ENCODE measurements at places on chromosomes 12 and 14.

DNA sequence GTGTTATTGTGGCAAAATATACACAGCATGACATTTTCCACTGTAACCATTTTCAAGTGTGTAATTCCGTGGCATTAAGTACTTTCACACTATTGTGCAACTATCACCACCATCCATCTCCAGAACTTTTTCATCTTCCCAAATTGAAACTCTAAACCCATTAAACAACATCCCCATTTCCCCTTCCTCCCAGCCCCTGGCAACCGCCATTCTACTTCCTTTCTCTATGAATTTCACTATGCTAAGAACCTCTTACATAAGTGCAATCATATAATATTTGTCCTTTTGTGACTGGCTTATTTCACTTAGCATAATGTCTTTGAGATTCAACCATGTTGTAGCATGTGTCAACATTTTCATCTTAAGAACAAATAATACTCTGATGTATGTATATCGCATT, 67.8 kb upstream of the PYGL start:
- no peak for DNase-seq

- peak; percentile 87 for DNase-seq
Observed at GRCh38 chr14:81464253-81465002, 64.3 kb upstream of the STON2 start.

GRCh38 chr14:70188659-70189455, at the start of gene SLC8A3:
TSS of gene SLC8A3 (minus strand) at chr14:70188951. CDS start at chr14:70168422, 20,529 bp downstream.
- no peak for DNase-seq

- DNase-seq, result no peak
Observed at GRCh38 chr12:91139286-91139685, 28.0 kb upstream of the LUM start.

DNA sequence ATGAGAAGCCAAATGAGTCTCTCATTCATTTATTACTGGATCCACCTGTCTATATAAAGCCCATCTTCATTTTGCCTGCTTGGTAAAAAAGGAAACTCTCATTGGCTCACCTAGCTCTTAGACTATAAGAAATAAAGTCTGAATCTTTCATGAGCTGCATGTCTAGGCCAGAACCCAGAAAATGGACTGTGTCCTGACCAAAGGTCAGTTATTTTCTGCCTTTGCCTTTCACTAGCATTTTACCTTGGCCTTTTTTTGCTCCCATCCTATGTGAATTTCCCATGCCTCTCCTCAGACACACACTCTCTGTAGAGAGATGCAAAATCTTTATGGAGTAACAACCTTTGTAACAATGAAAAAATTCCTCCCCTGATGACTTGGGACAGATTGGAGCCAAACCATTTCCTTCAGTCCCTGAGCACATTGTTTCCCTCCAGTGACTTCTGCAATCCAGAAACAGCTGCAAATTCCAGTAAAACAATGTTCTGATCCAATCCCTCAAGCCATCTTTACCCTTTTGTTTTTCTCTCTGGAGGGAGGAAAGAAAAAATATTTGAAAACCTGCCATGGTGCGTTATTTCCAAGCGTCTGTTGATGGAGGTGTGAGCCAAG, 33.6 kb upstream of the MAP3K9 start:
- DNase-seq, result no peak

DNA sequence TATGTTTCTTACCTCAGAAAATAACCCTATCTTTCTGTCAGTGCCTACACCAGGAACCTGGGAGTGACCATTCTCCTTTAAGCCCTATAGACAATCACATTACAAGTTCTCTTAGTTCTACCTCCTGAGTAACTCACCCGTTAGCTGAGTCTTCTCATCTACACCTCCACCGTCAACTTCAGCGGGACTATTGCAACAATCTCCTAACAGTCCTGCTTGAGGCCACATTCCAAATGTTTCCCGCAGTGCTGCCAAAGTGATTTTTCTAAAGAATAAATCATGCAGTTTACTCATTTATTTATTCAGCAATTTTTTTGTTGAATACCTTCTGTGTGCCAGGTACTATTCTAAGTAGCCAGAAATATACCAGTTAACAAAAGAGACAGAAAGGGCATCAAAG, 285.0 kb upstream of the GRIP1 start:
- DNase-seq, result no peak

- DNase-seq, result no peak
Observed at GRCh38 chr12:102643879-102644575, 163.7 kb upstream of the IGF1 start.

GRCh38 chr14:103404032-103404918, 19.1 kb downstream of the MARK3 start:
- no peak for DNase-seq

DNA sequence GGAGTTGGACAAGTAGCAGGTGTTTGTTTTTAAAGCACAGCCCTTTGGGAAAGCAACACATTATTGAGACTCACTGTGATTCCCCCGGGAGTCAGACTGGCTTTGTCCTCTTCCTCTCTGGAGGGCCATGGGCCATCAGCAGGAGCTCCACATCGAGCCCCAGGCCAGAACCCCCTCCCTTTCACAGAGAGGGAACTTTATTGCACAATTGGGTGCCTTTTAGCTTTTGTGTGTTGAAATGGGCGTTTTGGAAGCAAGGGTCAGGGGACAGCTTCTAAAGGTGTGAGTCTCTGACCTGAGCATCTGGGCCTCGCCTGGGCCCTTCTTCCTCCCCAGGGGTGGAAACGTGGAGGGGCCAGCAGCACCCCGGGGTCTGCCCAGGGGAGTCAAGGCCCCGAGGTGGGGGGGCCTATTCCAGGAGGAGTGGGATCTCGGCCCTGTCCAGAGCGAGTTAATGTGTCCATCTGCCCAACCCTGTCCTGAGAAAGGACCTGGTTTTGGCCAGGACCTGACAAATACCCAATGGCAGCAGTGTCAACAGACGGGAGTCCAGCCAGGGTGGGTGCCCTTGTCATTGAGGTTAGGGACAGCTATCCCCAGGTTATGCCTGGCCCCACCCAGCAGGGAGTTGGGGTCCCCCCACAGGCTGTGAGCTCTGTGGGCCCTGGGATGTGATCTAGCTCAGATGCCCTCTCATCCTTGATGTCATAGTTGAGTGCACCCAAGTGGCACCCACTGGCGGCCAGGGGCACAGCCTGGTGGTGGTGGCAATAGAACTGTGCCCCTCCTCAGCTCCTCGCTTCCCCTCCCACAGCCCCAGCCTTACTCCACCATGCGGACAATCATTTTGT, 37.1 kb downstream of the SLC8B1 start:
- no peak for DNase-seq

GRCh38 chr12:113325916-113326315, 9.0 kb downstream of the SLC8B1 start:
- peak; percentile 89 for DNase-seq

GRCh38 chr12:8675591-8676036, 13.0 kb upstream of the MFAP5 start:
- no peak for DNase-seq

- no peak for DNase-seq
Observed at GRCh38 chr14:99808515-99808914, 15.3 kb downstream of the EML1 start.

- no peak for DNase-seq
Observed at GRCh38 chr12:1993871-1994371, 10.3 kb downstream of the DCP1B start.

DNA sequence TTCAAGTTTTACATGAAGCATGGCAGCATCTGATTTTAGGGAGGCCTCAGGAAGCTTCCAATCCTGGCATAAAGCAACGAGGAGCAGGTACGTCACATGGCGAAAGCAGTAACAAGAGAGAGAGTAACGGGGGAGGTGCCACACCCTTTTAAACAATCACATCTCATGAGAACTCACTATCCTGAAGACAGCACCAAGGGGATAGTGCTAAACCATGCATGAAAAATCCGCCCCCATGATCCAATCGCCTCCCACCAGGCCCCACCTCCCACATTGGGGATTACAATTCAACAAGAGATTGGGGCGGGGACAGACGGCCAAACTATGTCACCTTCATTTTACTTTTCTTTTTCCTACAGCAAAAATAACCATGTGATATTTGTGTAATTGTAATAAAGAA, 7.2 kb upstream of the MAP3K9 start:
- DNase-seq, result no peak

DNA sequence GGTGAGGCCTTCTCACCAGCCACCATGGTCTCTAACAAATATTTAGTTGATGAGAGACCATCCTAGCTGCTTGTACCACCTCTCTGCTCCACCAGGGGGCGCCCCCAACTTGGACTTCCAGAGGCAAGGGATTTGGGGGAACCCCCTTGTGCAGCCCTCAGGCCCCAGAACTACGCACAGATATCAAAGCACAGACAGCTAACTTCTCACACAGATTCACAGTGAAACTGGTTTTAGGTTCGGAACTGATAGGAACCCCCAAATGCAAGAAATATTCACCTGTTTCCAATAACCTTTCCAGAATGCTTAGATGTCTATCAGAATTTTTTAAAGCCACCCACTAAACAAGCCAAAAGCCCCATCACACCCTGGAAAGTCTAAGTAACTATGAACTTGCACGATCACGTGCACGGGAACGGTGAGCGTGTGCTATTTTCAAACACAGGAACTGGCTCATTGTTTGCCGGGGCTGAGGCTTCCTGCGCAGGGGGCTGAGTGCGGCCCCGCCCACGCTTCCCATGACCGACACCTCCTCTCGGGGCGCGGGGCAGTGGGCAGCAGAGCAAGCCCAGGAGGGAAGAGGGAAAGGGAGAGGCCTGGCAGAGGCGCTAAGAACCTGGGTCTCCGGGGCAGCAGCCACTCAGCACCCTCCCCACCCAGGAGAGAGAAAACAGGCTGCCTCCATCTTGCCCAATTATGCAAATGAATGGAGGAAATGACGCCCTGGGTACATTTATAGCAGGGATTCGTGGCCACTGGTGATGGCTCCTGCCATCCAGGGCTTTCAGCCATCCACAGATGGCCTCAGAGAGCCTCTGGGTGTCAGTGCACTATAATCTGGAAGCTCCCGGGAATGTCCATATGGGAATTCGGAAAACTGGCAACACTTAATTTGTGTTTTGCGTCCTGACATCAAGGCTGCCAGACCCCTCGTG, 79.4 kb upstream of the GPR68 start:
- peak; percentile 77 for DNase-seq

DNA sequence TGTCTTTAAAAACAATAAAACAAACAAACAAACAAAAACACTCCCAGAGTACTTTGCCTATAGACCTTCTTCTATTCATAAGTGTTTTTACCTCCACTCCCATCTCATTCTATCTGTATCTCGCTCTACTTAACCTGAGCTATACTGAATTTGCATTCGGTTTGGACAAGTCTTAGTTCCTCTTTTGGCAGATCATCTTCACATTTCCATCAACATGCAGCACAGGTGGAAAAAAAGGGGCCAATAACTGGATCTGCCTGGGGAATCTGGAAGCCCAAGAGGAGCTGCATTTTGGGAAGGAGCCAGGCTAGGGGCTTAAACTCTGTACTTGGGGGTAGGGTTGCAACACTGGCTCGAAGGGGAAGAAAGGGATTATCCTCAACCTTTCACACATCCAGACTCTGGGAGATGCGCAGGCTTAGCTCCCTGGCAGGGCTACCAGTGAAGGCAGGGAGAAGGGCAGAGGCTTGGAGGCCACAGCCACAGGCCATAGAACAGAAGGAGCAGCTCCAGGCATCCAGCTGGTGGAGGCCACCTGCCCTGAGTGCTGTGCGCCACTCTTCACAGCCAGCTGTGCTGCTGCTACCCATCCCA, 4.1 kb downstream of the NINJ2 start:
- DNase-seq, result no peak

GRCh38 chr12:9041321-9041720, 52.0 kb downstream of the KLRG1 start:
- no peak for DNase-seq

DNA sequence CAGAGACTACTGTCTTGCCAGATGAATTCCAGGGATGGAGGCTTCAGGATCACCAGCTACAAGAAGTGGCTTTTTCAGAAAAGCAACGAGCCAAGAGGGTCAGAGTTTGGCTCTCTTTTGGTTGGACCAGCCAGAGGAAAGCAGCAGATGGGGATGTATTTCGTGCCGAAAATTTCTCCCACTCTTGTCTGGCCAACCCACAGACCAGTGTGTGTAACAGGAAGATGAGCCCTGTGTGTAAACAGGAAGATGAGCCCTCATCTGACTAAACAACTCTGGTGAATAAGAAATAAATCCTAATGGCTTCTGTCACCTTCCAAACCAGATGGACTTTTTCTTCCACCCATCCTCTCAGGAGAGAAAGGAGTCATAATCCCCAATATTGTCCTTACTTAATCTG, 13.1 kb downstream of the GPR68 start:
- no peak for DNase-seq

DNA sequence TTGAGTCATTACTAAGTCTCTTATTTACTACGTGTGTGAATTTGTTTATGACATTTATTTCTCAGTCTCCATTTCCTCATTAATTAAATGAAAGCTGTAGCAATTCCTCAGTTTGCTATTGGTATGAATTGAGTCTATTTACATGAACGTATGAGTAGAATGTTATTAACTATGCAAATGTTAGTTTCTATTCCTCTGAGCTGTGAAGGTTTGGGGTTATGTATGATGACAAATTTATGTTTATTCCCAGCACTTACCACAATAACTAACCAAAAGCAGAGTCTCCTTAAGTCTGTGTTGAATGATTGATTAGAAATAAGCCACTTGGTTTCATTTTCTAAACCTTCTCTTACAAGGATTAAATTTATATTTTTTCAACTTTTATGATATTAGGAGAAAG, 1340.9 kb downstream of the FSCB start:
- no peak for DNase-seq

- no peak for DNase-seq
Observed at GRCh38 chr12:68602720-68603119, 8.0 kb upstream of the RAP1B start.

- DNase-seq, result no peak
Observed at GRCh38 chr12:124780336-124780735, 83.3 kb downstream of the SCARB1 start.

- DNase-seq, result no peak
Observed at GRCh38 chr12:57835366-57836288, 10.9 kb downstream of the CTDSP2 start.

GRCh38 chr12:125186471-125187147, 121.4 kb downstream of the AACS start:
- DNase-seq, result no peak

GRCh38 chr12:52832451-52832850, 1.7 kb downstream of the KRT79 start:
- DNase-seq, result no peak

DNA sequence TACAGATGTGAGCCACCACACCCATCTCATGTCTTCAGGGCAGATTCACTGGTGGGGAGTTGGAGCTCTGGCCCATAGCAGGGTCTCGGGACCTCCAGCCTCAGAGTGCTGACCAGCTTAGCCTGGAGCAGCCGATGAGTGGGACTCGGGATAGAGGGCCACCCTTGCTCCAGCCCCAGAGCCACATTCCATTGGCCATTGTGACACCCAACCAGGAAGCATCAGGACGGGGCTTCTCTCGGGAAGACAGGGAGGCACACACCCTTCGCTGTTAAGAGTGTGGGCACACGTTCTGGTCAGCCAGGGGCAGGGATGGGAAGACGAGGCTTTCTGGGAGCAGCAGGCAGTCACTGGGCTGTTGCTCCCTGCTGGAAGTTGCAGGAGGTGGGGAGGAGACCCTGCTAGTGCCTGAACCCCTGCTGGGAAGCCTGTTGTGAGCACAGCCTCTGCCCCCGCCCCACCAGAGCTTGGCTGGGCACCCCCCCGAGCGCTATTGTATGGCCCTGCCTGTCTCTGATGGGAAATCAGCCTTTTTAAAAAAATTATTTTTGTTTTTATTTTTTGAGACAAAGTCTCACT, 1.6 kb downstream of the ADGRD1 start:
- DNase-seq, result no peak

Measured in muscle of arm (tissue), 14 donors.